ENCODE measurements at places on chromosomes 3 and 15.

DNA sequence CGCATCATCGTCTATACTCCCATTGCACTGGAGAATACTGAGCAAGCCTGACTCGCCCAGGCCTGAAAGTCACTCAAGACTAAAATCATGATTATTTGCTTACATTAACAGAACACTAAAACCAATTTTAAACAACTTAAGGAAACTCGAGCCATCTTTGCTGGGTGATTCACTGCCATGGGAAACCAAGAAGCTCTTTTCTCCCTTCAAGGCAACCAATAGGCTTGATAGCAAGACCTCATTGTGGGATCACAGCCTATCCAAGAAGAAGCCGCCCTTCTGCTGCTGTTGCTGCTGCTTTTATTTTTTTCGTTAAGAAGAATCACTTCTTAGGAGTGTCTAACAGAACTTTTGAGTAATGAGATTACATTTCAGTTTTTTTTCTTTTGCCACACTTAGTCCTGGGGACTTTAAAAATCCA, 479.4 kb downstream of the FOXP1 start:
- no peak for DNase-seq

DNA sequence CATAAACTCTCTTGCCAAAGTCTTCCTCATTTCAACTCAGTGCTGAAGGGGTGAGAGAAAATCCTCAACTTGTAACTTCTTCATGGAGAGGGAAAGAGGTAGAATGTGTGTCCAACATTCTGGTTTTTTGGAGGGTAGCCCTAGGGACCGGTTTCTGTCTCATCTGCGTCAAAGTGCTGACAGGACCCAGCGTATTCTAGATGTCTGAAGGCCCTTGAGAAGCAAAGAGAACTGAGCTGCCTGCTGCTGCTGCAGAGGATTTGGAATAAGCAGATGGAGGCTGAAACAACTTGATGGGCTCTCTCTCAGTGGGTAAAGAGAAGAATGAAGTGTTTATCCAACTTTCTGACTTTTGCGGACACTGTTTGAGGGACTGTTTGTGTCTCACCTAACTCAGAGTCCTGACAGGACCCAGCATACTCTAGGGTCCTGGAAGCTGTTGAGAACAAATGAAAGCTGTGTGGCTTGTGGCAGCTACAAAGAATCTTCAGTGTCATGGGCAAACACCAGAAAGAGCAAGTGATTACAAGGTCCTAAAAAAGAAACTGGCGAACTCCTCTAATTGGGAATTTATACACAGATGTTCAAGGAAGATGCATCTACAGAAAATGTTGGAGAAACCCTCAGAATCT, 174.4 kb downstream of the SI start:
- no peak for DNase-seq

DNA sequence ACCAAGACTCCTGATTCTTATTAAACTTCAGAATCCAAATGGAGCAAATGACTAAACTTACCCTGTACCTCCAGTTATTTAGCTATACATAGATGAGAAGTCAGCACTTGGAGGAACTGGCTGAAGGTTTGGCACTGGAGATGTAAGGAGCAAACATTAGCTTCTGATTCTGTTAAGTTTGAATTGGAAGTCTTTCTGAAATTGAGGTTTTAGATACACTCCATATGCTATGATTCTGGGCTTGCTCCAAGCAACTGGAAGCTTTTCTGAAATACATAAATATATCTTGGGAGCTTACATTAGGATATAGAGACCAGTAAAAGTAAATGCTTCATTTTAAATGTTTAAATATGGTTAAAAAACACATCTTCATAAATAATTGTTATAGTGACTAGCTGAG, 333.7 kb downstream of the EPHA3 start:
- DNase-seq = no peak

DNA sequence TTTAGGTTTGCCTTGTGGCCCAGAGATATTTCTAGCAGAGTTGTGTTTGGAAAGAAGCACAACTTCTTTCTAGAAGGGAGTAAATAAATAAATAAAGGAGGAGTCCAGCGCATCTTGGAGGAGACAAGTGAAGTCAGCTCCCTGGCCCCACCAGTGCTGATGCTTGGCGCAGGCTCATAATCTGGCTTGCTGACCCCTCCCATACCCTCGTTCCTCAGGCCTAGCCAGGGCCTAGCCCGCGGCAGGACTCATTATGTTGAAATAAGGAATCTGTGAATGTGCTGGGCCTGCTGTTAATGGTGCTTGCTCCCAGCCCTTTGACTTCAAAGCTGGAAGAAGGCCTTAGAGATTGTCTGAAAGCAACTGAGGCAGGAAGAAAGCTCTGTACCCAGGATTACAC, 3.1 kb downstream of the ZNF710 start:
- DNase-seq = no peak

Data from T1000 (cell line).